Activated CD4-positive, alpha-beta T cell treated with anti-CD3 and anti-CD28 coated beads for 36 hours (primary cell): ENCODE measurements at places on chromosomes 6 and 20. TPM values are rescaled to one million over a fixed set of nuclear protein-coding genes. Genes with fewer than 3 reads are reported as not detected.

- peaks cover 24% of the 10 kb centered on the region for H3K27me3 ChIP-seq
- no peak overlapping the region for H3K27ac ChIP-seq
- H3K4me3 ChIP-seq: no peak overlapping the region
- H3K4me1 ChIP-seq: no peaks in the 10 kb centered on the region
- H3K36me3 ChIP-seq: no peaks in the 10 kb centered on the region
These were observed 281.9 kb upstream of the RNF24 start for GRCh38 chr20:4297127-4297826.

Gene SLC16A10
- total RNA-seq: 6.2 TPM

Gene CCR6
- 4.0 TPM for total RNA-seq

GRCh38 chr6:83352424-83353061 is 78.3 kb downstream of the ME1 start:
- no peaks in the 10 kb centered on the region for H3K4me1 ChIP-seq
- no peak overlapping the region for H3K27ac ChIP-seq
- DNase-seq: no peak
- peaks cover 2% of the 10 kb centered on the region for H3K27me3 ChIP-seq
- H3K4me3 ChIP-seq: no peak overlapping the region

Gene TCF15
- not detected for total RNA-seq

GRCh38 chr6:39714802-39715201 is 10.4 kb downstream of the KIF6 start:
- H3K4me3 ChIP-seq: no peak overlapping the region
- no peaks in the 10 kb centered on the region for H3K36me3 ChIP-seq
- H3K27me3 ChIP-seq: peaks cover 14% of the 10 kb centered on the region
- H3K27ac ChIP-seq: no peak overlapping the region

GRCh38 chr20:32519381-32519730 is 65.8 kb downstream of the NOL4L start:
- H3K4me3 ChIP-seq: no peak overlapping the region
- H3K36me3 ChIP-seq: peaks cover 16% of the 10 kb centered on the region
- no peaks in the 10 kb centered on the region for H3K27me3 ChIP-seq
- no peak for DNase-seq

DNA sequence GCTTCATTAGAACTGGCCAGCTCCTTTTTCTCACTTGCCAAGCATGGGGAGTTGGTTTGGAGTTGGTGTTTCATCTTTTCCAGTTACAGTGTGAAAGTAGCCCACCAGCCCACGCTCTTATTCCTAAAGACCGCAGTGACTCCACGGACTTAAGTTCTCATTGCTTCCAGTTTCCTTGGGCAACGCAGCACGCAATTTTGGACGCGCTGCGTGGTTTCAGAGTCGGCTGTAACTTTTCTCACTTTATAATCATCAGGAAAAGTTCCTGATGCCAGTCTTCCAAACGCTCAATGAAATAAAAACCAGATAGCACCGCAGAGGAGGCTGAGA is 381 bp upstream of the PEX7 start:
- H3K4me1 ChIP-seq: peaks cover 24% of the 10 kb centered on the region
- H3K36me3 ChIP-seq: peaks cover 23% of the 10 kb centered on the region
- DNase-seq: peak; percentile 52
- H3K4me3 ChIP-seq: peak overlapping the region; percentile 82
- H3K27ac ChIP-seq: peak overlapping the region; percentile 91
- peaks cover 2% of the 10 kb centered on the region for H3K27me3 ChIP-seq
